ENCODE measurements at places on chromosomes 3 and 15.

GRCh38 chr15:48802257-48802656 is 8.6 kb downstream of the CEP152 start:
- no peak for DNase-seq

- DNase-seq = no peak
Observed at GRCh38 chr3:144229330-144229729, 257.7 kb downstream of the DIPK2A start.

DNA sequence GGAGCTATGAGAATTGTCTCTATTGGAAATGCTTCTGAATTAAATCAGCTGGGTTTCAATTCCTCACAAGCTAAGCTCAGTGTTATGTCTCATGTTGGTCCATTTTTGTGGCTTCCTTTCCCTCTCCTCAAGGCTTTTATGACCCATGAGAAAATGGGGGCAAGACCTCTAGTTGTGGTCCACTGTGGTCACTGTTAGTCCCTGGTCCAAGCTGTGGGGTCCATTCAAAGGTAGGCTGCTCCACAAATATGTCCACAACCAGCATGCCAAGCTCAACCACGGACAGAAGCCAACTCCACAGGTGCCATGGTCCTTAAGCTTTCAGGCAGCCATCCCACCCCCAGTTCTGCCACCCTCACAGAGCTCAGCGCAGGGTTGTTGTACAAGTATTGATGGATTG is 14.9 kb upstream of the TPM1 start:
- DNase-seq = no peak

DNA sequence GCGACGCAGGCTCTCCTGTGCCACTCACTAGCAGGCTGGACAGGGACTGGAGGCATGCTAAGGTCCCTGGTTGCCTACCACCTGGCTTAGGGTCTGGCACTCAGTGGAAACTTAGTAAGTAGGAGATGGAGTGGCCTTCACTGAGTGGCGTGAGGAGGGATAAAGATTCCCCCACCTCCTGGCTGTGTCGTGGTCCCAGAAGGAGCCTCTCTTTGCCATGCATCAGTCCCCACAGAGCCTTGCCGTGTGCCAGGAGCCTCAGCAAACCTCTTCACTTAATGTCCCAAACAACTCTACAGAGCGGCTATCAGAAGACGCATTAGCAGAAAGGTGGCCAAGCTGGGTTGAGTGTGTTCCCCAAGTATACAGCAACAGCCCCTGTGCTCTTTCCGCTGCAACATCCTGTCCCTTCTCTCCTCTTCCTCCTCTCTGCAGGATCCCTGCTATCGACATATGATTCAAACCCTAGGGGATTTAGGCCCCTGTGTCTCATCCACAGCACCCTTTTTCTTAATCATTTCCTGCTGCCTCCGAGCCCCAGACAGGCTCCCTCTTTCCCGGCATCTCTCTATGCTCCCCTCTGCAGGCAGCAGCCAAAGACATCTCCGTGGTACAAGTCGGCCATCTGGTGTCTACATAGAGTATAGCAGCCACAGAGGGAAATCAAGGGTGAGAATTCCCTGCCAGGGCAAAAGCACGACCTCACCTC is 66.7 kb downstream of the SLC6A1 start:
- peak; percentile 23 for DNase-seq

DNA sequence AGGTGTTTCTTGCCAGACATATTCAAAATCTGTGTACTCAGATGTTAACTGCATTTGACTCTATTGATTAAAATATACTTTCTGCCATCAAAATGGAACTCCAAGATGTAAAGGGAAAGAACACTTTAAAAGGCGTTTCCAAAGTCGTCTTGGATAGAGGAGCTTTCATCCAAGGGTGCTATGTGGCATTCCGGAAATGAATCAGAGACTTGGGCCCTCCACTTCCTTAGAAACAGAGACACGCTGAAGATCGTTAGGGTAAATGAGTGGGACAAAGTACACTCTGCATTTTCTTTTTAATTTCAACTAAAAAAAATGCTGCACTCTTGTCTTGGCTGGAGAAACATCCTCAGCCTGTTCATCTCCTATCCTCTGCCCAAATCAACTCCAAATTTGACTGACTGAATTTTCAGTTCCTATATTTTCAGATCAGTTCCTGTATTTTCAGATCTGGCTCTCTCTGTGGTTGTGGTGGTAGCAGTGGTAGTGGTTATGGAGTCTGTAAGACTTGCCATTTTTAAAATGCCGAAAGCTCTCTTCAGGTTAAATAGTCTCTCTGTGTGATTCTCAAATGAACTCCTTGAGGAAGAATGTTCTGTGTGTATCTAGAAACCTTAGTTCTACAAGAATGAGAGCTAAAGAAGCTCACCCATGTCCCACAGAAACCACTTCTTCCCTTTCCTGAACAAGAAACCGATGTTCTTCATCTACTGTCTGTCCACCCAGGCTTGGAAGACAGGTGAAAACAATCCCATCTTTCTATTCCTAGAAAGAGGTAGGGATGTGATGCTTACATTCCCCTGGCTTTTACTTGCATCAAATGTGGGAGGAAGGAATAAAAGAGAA is 156.8 kb upstream of the ICE2 start:
- DNase-seq = no peak

DNA sequence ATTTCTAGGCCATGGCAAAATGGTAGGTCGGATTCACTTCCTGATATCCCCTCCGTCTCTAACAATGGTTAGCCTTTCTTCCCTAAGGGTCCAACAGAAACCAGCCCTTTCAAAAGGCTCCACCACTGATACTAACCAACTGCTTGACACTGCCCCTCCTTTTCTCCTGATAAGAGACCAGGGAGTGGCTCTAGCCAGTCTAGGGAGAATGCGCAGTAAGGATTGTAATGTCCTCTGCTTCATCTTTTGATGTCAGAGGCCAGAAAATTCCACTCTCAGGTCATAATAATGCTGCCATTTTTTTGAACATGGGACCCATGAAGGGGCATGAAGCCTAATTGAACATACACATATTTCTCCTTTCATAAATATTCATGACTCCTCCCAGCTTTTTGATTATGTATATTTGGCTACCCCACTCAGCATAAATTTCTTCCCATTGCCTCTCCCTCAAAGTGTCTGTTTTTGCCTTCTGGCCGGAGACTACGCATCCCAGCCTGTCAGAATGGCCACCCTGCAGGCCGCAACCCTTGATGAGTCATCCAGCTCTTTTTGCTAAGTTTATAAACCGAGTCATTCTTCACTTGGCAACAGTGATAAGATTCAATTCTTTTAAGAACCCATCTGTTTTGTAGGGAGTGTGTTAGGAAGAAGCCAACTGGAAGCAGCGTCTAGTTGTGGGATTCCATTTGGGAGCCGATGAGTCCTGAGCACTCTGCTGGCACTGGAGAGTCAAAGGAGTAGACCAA is 189.0 kb upstream of the MCTP2 start:
- no peak for DNase-seq

DNA sequence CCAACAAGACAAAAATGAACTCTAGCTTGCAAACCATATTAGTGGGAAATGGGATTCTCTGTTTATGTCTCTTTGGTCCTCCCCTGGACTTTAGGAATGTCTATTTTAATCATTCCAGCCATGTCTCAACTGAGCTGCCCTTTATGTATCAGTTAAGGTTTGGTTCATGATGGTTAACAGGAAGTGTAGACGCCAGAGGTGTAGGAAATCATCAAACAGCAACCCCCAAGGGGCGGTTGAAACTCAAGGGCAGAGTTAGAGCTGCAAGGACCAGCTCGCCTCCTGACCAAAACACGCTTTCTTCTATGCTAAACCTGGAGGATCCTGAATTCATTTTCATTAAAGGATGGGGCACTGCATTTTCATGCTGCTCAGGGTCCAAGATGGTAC is 53.7 kb upstream of the HEG1 start:
- DNase-seq = no peak

- no peak for DNase-seq
Observed at GRCh38 chr3:117814975-117815374, 1105.4 kb downstream of the TUSC7 start.

GRCh38 chr3:86743233-86743632 is 247.7 kb downstream of the VGLL3 start:
- DNase-seq = no peak

GRCh38 chr3:29695643-29696198 is 414.9 kb downstream of the RBMS3 start:
- no peak for DNase-seq

DNA sequence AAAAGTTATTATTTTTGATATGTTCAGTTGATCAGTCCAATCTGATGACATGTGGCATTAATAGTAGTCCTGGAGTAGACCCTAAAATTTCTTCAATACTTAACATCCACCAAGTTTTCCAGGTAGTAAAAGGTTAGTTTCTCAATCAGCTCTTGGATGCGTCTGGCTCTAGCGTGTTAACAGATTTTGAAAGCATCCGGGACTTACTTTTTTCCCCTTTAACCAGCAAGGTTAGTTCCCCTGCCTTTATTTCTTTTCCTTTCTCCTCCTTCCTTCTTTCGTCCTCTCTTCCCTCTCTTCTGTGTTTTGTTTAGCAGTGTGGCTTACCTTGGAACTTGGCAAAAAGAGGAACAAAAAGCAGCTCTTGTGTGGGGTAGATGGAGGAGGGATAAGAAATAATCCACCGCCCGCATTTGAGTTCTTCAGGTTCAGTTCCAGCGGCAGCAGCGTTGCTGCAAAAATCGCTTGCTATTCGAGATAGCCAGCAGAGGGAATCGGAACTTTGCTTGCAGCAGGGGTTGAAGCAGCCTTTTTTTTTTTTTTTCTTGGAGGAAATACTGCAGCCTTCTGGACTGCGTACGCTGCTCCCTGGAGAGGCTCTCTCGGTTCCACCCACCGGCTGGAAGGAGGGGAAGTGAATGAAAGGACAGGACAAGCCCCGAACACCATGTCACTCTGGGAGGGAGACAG is at the start of gene RBMS3:
Gene RBMS3, plus strand, starts transcription at position 668 of the 690 bp plus-strand sequence.
- DNase-seq = peak; percentile 50

DNA sequence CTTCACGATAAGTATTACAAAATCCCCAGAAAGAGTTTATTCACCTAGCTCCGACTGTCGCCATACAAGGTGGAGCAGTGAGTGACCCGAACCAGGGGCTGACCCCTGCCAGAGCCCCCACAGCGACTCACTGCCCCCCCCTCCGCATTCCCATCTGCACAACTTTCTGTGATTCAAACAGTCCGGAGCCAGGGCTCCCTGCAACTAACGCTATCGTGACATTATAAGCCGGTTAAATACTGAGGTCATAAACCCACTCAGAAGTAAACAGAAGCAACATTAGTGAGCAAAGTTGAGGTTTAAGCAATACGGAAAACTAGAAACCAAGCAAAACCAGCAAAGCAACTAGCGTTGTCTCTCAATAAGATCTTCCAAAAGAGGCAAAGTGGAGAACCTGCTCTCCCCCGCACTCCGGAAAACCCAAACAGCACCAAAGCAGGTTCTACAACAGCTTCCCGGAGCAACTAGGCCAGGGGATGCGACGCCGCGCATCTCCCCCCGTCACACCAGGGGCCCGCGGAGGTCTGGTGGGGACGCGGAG is 642 bp downstream of the SCAP start:
- no peak for DNase-seq

DNA sequence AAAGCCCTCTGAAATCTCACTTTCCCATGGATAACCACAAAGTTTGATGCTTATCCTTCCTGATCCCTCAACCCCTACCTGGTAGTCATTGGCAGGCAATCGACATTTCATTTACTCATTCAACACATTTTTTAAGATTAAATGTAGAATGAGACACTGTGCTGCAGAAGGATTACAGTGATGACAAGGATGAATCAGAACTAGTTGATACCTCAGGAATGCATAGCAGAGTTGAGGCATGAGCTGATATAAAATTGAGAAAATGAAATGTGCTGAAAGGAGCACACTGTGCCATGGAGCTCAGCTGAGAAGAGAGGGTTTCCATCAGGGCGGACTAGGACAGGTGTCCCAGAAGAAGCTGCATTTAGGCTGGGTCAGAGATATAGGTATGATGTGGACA is 48.9 kb upstream of the ACTL6A start:
- no peak for DNase-seq

GRCh38 chr3:151315136-151315535 is 1.5 kb downstream of the GPR87 start:
- no peak for DNase-seq

- no peak for DNase-seq
Observed at GRCh38 chr3:5187920-5188418, 462 bp downstream of the EDEM1 start.

DNA sequence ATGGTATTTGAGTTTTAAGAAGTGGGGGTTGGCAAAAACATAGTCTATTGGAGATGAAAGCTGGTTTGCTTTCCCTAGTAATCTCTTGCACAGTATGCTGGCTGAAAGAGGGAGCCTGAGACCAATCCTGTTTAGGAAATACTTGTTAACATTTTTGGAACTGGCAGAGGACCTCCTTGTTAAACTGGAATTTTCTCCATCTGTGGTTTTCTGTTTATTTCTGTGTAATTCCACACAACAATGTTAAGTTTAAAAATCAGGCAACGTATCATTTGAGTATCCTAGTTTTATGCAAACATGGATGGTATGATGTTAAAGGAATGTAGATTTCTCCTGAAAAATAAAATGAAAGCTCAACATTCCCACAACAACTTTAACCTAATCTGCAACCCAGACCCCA is 536.0 kb upstream of the TBL1XR1 start:
- no peak for DNase-seq

DNA sequence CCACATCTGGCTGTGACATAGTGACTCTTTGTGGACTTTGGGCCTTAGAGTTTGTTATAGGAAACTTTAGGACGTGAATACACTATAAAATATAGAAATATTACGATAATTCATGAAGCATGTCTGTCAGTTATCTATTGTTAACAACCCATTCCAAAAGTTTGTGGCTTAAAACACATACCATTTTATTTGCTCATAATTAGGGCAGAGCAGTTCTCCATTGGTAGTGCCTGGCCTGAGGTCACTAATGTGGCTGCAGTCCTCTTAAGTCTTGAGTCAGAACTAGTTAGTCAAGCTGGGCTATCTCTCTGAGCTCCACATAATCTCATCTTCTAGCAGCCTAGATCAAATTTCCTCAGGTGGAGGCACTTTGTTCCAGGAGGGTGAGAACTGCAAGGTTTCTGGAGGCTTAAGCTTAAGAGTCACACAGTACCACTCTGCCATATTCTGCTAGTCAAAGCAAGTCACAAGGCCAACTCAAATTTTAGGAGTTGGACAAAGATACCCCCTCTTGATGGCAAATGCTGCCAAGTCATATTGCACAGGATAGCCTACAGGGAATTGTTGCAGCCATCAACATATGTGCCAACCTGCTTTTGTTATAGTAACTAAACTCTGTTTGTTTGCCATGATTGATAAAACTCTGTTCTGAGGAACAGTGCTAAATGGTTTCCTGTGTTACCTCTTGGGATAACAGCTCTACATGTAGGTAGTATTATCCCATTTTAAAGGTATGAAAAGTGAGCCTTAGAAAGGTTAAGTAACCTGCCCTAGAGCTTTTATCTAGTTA is 8.7 kb downstream of the ATXN7 start:
- no peak for DNase-seq

All from amygdala (tissue), 56 donors.